ENCODE measurements at places on chromosomes 7 and 10.

DNA sequence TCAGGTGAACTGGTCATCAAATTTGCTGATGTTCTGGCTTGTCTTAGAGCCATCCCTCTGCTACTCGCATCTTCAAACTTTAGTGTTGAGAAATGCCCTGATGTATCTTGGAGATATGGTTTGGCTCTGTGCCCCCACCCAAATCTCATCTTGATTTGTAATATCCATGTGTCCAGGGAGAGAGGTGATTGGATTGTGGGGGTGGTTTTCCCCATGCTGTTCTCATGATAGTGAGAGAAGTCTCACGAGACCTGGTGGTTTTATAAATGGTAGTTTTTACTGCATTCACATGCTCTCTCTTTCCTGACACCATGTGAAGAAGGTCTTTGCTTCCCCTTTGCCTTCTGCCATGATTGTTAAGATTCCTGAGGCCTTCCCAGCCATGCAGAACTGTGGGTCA is 74.0 kb upstream of the AFAP1L2 start:
- no peak overlapping the region for H3K27ac ChIP-seq
- H3K36me3 ChIP-seq, result no peaks in the 10 kb centered on the region
- DNase-seq, result no peak
- no peaks in the 10 kb centered on the region for H3K27me3 ChIP-seq
- H3K4me3 ChIP-seq, result no peak overlapping the region

DNA sequence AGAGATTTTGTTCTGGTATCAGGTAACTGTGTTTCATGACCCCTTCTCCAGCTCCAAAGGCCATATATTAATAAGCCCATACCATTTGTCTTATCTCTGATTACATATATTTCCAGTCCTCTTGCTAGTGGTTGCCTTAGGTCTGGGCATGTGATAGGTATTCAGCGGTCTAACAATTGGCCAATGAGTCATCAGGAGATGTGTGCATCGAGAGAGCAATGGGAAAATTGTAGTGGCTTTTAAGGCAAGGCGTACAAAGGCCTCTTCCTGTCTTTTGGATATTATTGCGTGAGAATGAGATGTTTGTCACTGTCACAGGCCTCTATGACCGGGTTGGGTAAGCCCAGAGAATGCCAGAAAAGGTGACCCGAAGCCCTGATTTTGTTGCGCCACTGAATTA is 38.6 kb upstream of the SFRP5 start:
- no peak overlapping the region for H3K4me3 ChIP-seq
- H3K36me3 ChIP-seq, result no peaks in the 10 kb centered on the region
- no peaks in the 10 kb centered on the region for H3K27me3 ChIP-seq

DNA sequence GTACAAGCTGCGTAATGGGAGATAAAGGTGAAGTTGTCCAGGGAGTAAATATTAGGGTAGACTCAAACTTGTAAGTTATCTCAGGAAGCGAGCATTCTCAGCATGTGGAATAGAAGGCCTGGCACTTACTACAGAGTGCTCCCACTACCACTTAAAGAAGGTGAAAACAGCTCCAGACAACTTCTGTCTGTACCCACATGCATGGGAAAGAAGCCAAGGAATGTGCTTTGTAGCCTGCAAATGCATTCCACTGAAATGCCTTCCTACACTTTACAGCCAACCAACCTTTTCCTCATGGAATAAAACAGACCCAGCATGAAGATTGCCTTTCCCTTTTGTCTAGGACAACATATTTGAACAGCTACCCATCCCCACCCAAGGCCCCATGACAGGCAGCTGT is 45.4 kb upstream of the NPSR1 start:
- H3K27me3 ChIP-seq, result no peaks in the 10 kb centered on the region
- H3K4me3 ChIP-seq, result no peak overlapping the region
- DNase-seq, result peak; percentile 18
- H3K4me1 ChIP-seq, result no peaks in the 10 kb centered on the region
- no peaks in the 10 kb centered on the region for H3K36me3 ChIP-seq

DNA sequence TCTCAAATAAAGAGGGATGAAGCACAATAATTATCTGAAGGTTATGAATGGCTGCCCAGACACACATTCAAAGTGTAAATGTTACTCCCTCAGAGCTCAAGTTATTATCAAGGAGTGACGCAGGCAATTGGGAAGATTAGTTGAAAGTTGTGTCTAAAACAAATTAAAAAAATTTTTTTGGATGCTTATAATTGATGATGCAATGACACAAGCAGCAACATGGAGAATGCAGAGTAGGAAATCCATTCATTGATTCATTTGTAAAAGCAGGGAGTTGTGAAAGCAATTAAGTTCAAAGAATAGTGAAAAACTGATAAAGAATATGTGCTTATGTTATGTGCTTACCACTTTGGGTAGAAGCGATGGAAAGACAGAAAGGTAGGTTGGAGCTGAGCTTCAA is 120.4 kb downstream of the CDK6 start:
- no peaks in the 10 kb centered on the region for H3K36me3 ChIP-seq
- H3K4me1 ChIP-seq, result peaks cover 5% of the 10 kb centered on the region
- DNase-seq, result no peak
- H3K27me3 ChIP-seq, result no peaks in the 10 kb centered on the region
- no peak overlapping the region for H3K27ac ChIP-seq

- no peaks in the 10 kb centered on the region for H3K36me3 ChIP-seq
- H3K4me3 ChIP-seq, result no peak overlapping the region
- H3K27me3 ChIP-seq, result no peaks in the 10 kb centered on the region
These were observed 177.2 kb downstream of the SH3PXD2A start for GRCh38 chr10:103678178-103678526.

- no peak overlapping the region for H3K4me3 ChIP-seq
- H3K27me3 ChIP-seq, result no peaks in the 10 kb centered on the region
- no peak overlapping the region for H3K27ac ChIP-seq
- H3K36me3 ChIP-seq, result no peaks in the 10 kb centered on the region
These were observed 42.2 kb downstream of the HK1 start for GRCh38 chr10:69320521-69320920.

DNA sequence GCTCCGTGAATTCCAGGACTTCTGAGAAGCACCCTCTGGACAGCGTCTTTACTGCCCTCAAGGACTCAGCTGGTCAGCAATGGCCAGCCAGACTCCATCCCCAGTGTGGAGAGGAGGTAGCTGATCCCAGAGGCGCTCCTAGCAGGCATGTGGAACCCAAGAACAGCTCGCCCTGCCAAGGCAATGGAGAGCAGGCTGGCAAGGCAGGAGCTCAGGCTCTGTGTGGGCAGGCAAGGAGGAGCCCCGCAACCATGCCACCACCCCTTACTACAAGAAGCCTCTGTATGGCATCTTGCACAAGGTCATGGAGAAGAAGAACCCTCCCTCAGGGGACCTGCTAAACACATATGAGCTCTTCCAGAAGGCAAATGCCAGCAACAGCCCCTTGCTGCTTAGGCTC is 34.4 kb upstream of the SGMS1 start:
- H3K4me1 ChIP-seq, result no peaks in the 10 kb centered on the region
- H3K27ac ChIP-seq, result no peak overlapping the region
- H3K27me3 ChIP-seq, result no peaks in the 10 kb centered on the region
- DNase-seq, result no peak
- H3K36me3 ChIP-seq, result no peaks in the 10 kb centered on the region
- H3K4me3 ChIP-seq, result no peak overlapping the region

DNA sequence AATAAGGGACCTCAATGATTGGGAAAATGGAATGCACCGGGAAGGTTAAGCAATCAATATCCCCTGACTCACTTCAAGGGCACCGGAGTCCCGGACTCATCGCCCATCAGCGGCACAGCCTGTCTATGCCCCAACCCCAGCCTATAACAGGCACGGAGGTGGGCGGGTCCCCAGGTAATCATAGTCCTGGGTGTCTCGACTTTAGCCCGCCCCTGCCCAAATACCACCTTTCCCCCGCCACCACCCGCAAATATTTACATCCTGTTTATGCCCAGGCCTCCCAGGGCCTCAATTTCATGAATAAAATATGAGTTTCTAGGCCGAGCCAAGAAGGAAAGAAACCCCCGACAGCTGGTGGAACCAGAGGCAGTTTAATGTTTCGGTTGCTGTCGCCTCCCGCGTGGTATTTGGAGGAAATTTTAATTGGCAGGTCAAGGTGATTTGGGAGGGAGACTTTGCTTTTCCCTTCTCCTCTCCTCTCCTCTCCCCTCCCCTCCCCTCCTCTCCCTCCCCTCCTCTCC is 15.6 kb upstream of the RFC2 start:
- peak overlapping the region; percentile 39 for H3K4me3 ChIP-seq
- H3K4me1 ChIP-seq, result no peaks in the 10 kb centered on the region
- no peak overlapping the region for H3K27ac ChIP-seq
- peak; percentile 72 for DNase-seq

DNA sequence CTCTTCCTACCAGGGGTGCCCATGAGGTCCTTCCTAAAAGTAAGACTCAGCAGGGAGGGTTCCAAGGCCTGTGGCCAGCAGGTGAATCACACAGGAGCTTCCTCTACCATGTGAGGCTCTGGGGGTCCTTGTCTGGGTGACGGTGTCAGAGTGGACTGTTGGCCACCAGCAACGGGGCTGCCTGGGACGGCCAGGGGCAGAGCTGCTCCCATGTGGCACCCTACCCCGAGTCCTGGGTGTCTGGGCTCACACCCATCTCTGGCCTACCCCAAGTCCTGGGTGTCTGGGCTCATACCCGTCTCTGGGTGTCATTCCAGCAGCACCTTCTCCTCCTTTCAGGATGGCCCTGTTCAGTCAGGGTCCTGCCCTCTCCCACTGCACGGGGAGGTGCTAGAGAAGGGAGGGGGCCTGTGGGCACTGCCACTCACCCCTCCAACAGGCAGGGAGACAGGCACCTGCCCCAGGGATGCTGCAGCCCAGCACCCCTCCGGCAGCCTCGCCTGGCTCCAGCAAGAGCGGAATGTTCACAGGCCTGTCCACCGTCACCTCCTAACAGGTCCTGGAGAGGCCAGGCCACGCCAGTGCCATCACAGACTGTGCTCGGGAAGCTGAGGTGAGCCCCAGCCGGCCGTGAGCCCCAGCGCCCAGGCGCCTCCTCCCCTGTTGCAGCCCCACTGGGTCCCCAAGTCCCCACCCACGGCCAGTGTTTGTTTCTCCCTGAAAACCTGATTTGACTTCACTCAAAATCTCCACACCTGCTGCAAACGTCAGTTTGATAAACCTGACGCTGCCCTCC is 143.7 kb downstream of the PTPRN2 start:
- DNase-seq, result no peak
- H3K36me3 ChIP-seq, result no peaks in the 10 kb centered on the region
- H3K27me3 ChIP-seq, result no peaks in the 10 kb centered on the region

DNA sequence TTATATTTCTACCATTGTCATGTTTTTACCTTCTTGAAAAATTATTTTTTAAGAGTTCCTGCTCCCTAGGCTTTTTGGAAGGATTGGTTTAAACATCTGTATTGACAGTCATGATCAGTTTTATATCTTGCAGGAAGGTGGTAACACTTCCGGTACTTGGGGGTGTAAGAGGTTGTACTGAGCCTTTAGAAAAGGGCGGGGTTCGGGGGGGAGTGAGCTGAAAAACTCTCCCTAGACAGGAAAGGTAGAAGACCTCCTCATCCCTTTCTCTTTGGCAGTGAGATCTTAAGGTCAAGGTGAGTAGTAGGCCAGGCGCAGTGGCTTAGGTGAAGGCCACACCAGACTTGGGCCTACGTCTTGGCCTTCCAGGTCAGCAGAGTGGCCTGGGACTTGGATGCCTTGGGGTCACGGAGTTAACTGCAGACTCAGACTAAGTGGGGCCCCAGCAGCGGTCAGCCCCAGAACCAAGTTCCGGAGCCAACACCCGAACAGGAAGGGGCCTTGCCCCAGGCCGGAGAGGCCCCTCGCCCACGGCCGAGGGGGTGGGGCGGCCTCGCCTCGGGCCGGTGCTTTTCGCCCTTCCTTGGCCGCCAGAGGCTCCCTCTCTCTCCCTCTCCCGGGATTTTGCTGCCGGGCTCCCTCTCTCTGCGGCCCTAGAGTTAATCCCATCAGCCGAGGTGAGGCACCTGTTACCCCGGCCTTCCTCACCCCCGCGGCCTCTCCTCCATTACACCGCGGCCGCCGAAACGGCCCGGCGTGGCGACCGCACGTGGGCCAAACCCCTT is at the start of gene PPP1R9A:
PPP1R9A (plus strand) TSS at position 569 of the 785 bp plus-strand sequence. CDS start 2,520 bp downstream, outside the sequence.
- peak; percentile 75 for DNase-seq
- no peaks in the 10 kb centered on the region for H3K27me3 ChIP-seq
- H3K4me3 ChIP-seq, result peak within 1 kb of the TSS; percentile 87
- peaks cover 25% of the 10 kb centered on the region for H3K4me1 ChIP-seq

- no peaks in the 10 kb centered on the region for H3K4me1 ChIP-seq
- no peak for DNase-seq
- no peak overlapping the region for H3K27ac ChIP-seq
- no peaks in the 10 kb centered on the region for H3K27me3 ChIP-seq
- no peaks in the 10 kb centered on the region for H3K36me3 ChIP-seq
These were observed 238.7 kb downstream of the MAD1L1 start for GRCh38 chr7:1993776-1994740.

DNA sequence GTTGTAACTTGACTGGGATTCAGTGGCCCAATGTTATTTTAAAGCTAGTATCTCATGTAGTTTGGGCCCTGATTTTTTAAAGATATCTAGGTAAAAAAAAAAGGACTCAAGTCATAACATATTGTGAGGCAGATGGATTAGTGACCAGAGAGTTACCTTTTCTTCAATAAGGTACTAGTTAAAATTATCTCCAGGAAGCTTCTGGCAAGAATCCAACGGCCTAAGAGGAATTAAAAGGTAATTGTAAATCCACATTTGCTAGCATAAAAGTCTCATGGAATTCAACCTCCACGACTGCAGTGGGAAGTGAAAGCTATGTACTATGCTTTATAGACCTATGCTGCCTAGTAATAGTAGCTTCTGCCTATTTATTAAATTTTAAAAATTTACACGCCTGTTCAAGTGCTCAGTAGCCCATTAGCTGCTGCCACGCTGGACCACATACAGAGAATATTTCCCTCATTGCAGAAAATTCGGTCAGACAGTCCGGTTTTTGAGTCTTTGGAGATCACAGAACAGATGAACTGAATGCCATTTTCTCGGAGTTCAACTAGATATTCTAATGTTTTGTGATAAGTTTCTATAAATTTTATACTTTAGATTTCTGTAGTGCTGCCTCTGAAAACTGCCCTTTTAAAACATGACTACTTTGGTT is 118.4 kb downstream of the NSUN6 start:
- no peak for DNase-seq
- no peak overlapping the region for H3K27ac ChIP-seq
- H3K4me1 ChIP-seq, result no peaks in the 10 kb centered on the region
- no peaks in the 10 kb centered on the region for H3K27me3 ChIP-seq
- H3K4me3 ChIP-seq, result no peak overlapping the region
- no peaks in the 10 kb centered on the region for H3K36me3 ChIP-seq

- peaks cover 33% of the 10 kb centered on the region for H3K4me1 ChIP-seq
- no peaks in the 10 kb centered on the region for H3K27me3 ChIP-seq
- DNase-seq, result no peak
- H3K27ac ChIP-seq, result peak overlapping the region; percentile 77
- no peaks in the 10 kb centered on the region for H3K36me3 ChIP-seq
These were observed 37.3 kb downstream of the CYP17A1 start for GRCh38 chr10:102799691-102800471.

DNA sequence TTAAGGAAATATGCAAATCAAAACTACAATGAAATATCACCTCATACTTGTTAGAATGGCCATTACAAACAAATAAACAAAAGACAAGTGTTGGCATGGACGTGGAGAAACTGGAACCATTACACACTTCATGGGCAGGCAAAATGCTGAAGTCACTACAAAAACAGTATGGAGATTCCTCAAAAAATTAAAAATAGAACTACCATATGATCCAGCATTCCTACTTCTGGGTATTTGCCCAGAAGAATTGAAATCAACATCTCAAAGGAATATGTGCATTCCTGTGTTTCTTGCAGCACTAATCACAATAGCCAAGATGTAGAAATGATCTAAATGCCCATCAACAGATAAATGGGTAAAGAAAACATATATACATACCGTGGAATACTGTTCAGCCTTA is 83.6 kb downstream of the NRCAM start:
- H3K27me3 ChIP-seq, result no peaks in the 10 kb centered on the region
- DNase-seq, result no peak
- no peak overlapping the region for H3K27ac ChIP-seq
- no peaks in the 10 kb centered on the region for H3K4me1 ChIP-seq
